Neural progenitor cell (in vitro differentiated cells): ENCODE measurements at places on chromosomes 5 and 9. TPM values are rescaled to one million over a fixed set of nuclear protein-coding genes. Genes with fewer than 3 reads are reported as not detected.

ZDHHC11 gene
- 0.92 and 9.5 TPM in 2 replicates for total RNA-seq

- no peak for DNase-seq
Measured at GRCh38 chr5:118762291-118762690, 226.1 kb downstream of the DTWD2 start.

HK3 gene
- total RNA-seq, result not detected in 2 replicates

SLC25A2 gene
- 0.22 and 0.96 TPM in 2 replicates for total RNA-seq

CATSPER3 gene
- 0.19 TPM in 1 of 2 replicates, not detected in the other for total RNA-seq

BASP1 gene
- total RNA-seq, result 158 and 215 TPM in 2 replicates

CCDC69 gene
- total RNA-seq, result 0.03 and 0.07 TPM in 2 replicates
